ENCODE measurements at places on chromosomes 3 and 15.

DNA sequence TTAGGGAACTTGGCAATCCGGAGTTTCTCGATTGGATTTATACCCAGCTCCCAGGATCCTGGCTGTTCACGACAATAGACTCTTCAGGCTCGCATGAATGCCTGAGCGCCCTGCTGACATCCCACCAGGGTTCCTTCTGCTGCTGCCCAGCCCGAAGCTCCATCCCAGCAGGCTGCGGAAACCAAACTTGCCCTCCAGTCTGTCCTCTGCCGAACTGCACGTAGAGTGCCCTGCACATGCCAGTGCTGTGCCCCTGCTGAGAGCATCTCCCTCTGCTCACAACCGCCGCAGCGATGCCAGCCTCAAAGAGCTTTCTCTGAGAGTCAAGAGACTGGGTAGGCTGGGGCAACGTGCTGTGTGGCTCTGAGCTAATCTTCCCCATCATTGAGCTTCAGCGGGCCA is 6.9 kb downstream of the ADAMTS7 start:
- DNase-seq: no peak

DNA sequence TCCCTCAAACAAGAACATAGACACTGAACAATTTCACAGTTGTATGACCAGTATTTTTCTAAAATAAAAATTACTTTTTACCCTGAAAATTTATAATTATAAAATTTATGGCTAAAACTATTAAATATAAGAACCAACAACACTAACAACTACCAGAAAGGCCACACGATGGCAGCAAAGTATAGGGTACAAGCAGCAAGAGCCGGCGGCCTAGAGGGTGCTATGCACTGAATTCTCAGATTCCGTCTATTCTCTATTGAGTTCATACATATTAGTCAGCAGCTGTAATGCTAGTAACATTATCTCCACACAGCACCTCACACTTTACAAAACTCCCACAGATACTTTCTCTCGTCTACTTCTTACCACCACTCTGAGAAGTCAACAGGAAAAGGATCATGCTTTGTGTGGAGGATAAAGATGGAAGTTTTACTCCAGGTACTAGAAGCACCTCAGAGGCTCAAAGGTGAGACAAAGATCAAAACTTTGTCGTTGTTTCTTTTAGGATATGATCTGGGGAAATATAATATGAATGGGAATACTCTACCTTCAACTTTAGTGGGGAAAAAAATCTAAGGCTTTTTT is 160.5 kb downstream of the FGF12 start:
- peak; percentile 67 for DNase-seq

DNA sequence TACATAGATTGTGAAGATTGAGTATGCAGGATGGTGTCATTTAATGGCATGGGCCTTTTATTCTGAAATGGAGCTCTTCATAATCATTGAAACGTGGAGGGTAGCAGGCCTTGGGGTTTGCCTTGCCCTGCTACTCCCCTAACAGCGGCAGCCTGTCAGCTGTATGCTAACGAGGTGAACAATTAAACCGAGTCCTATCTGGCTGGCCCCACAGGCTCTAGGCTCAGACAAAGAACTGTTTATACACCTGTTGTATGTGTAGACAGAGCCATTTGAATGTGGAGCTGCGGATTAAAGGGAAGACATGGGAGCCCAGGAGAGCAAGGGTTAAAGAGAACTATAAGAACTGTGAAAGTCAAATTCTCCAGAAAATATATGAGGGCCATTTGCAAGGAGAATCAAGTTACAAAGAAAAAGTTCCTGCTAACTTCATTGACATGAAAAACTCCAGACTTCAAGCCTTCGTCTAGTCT is 116.7 kb upstream of the CGNL1 start:
- DNase-seq: no peak

DNA sequence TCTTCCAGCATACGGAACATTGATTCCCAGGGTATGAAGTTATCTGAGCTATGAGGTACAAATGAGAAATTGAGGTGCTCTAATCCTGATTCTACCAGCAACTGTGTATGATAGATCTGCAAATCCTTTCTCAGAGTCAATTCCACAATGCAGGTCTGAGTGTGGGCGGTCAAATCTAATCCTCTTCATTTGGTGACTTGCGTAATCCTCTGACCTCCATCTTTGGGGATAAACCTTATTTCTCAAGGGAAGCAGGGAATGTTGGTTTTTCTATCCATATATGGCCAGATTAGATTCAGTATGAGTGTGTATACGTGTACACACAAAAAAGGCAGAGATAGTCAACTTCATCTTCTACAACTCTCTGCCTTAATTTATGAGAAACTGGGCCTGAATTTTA is 348.4 kb upstream of the IL12A start:
- no peak for DNase-seq

DNA sequence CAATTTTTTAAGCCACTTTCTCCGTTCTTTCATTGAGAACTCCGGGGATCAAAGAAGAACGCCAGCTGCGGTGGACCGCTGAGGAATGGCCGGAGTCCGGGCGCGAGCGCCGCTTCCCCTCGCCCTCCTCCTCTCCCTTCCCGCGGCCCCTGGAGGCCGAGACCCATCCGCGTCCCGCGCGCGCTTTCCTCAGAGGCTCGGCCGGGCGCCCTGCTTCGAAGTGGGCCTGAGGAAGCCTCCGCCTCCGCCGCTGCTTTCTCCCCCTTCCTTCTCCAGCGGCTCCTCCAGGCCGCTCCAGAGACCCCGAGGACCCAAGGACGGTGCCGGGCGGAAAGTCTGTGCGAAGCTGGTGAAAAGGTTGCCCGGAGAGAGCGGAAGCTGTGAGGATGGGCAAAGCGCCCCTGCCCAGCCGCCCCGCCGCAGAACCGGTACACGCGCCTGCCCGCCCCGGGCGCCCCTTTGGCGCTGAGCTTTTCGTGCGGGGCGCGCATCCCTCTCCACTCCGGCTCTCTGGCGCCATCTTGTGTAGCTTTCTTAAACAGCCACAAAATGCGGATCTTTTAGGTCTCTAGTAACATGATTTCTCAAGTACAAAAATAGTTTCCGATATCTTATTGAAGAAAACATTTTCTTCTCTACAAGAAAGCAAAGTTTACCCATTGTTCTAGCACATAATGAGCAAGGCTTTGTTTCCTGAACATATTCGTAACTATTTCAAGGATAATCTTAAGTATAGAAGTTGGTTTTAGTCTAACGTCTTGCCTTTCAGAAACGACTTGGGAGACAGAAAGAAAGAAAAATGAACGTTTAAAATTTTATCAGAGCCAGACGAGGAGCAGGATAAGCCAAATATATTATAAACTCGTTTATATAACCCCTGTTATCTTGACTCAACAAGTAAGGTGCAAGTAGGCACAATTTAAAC is 59.2 kb upstream of the FAM174B start:
- peak; percentile 76 for DNase-seq

- no peak for DNase-seq
These were observed 17.6 kb downstream of the SLC6A20 start for GRCh38 chr3:45778761-45779201.

- DNase-seq: peak; percentile 74
These were observed 26.3 kb downstream of the DPH6 start for GRCh38 chr15:35519541-35520149.

DNA sequence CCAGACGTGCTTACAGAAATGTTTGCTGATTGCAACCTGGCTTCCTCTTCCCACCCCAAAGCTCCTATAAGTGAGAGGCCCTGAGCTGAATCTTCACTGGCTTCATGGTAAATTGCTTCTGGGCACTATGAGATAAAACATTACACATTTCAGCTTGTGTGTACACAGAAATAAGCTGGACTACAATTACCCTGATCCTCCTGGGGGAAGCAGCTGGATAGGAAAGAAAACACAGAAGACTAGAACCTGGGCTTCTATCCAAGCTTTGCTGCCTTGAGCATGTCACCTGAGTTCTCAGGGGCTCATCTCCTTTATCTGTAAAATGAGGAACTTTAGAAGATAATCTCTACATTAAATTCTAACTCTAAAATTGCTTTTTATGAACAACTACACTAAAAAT is 40.3 kb downstream of the THBS1 start:
- DNase-seq: no peak

- no peak for DNase-seq
These were observed 689.1 kb upstream of the DPPA4 start for GRCh38 chr3:110026421-110026820.

- no peak for DNase-seq
These were observed 19.3 kb downstream of the C3orf85 start for GRCh38 chr3:109155828-109156227.

GRCh38 chr3:30241721-30242120 is 364.7 kb upstream of the TGFBR2 start:
- DNase-seq: peak; percentile 61

DNA sequence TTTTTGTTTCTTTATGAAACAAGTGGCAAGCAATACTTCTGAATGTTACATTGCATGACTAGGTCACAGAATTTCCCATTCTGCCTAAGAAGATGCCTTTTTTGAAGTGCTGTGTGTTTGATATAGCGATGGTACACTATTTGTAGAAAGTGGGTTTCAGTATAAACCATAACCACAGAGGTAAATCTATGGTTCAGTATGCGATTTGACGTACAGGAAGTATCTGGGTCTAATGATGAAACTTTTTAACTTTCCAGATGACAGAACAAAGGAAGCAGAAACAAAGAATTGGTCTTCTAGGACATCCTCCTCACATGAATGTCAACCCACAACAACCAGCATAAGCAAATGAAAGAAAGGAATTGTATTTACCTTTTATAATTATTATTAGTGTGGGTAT is 133.4 kb upstream of the BHLHE40 start:
- DNase-seq: no peak

DNA sequence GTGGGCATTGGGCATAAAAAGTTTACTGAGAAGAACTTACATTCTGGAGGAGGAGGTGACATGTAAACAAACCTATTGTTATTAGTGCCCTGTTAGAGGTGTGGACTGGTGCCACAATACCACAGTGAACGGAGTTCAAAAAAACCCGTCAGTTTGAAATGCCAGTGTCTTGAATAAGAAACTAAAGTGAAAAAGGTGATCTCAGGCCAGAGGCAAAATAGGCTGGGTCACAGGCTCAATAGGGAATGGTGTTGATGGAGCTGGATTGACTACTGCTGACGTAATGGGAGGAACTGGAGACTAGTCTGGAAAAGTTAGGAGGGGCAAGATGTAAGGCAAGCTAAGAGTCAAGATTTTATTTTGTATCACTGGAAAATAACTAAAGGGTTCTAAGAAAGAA is 1.6 kb upstream of the DCBLD2 start:
- DNase-seq: no peak

DNA sequence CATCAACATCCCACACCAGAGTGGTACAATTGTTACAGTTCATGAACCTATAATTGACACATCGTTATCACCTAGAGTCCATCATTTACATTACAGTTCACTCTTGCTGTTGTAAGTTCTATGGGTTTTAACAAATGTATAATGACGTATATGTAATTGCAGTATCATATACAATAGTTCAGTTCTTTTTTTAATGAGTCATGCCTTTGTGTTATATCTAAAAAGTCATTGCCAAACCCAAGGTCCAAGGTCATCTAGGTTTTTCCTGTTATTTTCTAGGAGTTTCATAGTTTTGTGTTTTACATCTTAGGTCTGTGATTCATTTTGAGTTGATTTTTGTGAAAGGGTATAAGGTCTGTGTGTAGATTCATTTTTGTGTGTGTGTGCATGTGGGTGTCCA is 160.9 kb upstream of the GALNT15 start:
- no peak for DNase-seq

DNA sequence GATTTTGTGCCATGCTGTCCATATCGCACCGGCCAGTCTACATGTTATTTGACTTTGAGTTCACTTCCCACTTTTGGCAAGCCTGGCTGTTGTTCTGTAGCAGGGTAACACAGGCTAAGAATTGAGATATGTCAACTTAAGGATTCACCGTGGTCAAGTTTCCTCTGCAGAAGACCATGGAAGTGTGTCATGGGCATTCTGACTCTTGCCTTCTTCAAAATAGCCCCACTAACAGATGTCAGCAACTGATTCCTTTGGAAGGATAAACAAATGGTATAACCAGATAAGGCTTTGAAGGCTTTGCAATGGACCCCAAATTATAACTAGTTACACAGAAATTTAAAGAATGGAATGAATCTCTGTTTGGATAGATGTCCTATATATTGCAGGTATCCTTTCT is 20.1 kb upstream of the CD47 start:
- DNase-seq: no peak

DNA sequence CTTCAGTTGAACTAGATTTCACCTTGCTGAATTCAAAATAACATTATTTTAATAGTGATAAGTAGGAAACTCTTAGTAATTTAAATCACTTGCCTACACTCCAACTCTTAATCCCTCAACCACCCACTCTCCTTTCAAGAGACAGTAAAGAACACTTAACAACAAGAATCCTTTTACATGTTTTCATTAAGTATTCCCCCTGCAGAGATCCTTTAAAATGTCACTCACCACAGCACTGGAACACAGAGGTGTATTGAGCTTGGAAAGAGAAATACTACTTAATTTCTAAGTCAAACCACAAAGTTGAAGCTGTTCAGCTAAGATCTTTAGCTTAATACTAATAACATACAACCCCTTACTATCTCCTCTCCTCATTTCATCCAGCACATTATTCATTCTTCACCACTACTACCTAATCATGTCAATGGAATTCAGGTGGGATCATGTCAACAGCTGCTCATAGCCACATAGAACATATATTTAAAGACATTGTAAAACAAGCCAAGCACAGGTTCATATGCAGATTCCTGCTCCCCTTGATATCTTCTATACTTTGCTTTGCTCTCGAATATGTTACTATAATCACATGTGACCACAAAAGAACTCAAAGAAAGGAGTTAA is 40.5 kb downstream of the IMPG2 start:
- DNase-seq: no peak

GRCh38 chr15:69328739-69329138 is 30.0 kb downstream of the PAQR5 start:
- no peak for DNase-seq

- DNase-seq: no peak
These were observed 214.6 kb downstream of the KCNAB1 start for GRCh38 chr3:156334841-156335545.

DNA sequence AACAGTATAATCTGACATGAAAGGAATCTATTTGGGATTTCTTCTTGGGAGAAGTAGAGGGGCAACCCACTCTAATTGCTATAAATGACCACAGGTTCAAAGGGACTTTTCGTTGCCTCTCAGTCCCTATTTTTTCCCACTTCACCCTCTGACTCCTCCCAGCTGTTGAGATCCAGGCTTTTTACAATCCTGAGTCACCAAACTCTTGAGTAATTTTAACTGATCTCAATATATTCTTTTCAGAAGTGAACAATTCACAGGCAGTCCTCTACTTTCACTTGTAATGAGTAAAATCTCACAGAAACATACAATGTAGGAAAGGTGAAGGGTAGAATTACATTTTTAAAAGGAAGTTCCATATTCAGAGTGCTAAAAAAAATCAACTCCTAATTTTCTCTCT is 44.6 kb downstream of the EIF4E3 start:
- peak; percentile 88 for DNase-seq

DNA sequence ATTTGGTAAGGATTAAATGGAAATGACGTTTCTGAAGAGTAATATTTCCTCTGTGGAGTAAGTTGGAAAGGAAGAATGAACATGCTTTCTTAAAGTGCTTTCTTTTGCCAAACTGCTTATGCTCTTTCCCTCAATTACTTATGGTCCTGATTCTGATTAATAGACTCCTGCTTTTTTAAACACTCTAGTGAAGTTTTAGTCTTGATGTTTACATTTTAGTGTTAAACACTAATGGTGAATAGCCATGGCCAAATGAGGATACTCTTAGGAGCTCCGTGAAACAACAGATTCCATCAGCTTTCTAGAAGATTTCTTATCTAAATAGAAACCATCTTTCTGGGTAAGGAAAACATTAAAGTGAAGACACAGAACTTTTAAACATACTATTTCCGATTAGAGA is 117.6 kb downstream of the P3H2 start:
- DNase-seq: peak; percentile 40
